Motor neuron (in vitro differentiated cells): ENCODE measurements at places on chromosomes 16 and 17. TPM values are rescaled to one million over a fixed set of nuclear protein-coding genes. Genes with fewer than 3 reads are reported as not detected.

The NPIPA7 gene
- total RNA-seq: 1.2 and 2.4 TPM in 2 replicates

The PPY gene
- 0.54 and 0.88 TPM in 2 replicates for total RNA-seq

The CD300LF gene
- not detected in 2 replicates for total RNA-seq

The KRT32 gene
- not detected in 2 replicates for total RNA-seq

The CES3 gene
- total RNA-seq: 0.34 and 0.70 TPM in 2 replicates

The GDPD1 gene
- 19.9 and 22.8 TPM in 2 replicates for total RNA-seq

DNA sequence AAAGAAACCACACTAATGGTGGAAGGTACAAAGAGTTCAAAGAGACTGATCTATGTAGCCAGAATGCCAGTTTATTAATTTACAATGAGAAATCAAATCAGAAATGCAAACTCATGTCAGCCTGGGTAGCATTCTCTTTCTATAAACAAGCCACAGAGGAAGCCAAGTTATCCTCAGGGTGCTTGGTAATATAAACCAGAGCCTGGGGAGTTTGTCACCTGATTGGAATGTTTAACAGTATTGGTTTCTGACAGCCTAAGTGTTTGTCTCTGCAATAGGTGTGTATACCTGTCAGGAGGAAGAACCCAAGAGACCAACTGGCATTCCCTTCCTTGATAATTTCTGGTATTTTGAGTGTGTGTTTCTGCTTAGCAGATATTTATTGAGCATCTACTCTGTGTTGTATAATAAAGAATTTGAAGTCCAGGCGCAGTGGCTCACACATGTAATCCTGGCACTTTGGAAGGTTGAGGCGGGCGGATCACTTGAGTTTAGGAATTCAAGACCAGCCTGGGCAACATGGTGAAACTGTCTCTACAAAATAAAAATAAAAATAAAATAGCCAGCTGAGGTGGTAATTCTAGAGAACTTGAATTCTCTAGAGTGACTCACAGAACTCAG, 3.1 kb upstream of the C17orf58 start:
- ATAC-seq: no peak

- peak; percentile 75 for ATAC-seq
These were observed 8.8 kb upstream of the TMEM238L start for GRCh38 chr17:10812674-10813073.

DNA sequence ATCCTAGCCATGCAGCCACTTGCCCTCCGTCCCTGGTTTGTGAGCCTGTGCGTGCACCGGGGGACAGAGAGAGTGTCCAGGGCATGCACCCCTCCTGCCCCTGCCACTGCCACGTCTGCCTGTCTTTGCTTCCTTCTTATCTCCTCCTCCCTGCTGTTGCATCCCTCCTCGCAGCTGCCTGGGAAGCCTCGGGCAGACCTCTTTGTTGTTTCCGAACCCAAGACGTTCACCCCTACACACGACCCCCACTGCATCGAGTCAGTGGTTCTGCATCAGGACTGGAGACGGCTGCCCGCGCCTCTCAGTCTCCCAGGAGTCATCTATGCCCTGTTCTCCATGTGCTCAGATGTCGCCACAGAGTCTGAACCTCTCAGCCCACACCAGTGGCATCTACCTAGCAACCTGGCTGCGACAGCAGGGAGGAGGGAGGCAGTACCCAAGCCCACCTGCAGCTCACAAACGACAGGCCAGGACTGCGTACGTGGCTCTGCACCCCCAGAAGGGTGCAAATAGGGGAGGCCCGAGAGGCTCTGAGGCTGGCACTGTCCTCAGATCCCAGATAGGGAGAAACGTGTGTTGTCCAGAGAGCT, 5.2 kb downstream of the TIMP2 start:
- no peak for ATAC-seq

- peak; percentile 20 for ATAC-seq
These were observed 1.2 kb downstream of the RTN4RL1 start for GRCh38 chr17:2023692-2024571.

- no peak for ATAC-seq
These were observed 67.2 kb upstream of the LYRM9 start for GRCh38 chr17:27960183-27960849.

DNA sequence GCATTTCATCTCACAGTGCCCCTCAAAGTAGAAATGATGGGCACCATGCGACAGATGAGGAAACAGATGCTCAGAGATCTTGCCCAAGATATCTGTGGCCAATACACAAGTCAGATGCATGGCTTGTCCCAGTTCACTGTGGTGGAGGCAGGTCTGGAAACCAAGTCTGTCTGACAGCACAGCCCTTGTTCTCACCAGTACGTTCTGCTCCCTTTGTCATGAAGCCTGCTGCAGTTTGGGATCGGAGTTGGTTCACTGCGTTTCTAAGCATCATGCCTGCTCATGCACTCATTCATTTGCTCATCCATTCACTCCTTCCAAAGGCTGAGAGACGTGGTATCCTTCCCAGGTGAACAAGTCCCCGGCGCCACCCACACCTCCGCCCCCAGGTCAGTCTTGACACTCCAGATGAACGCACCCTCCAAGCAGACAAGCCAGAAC, 27.2 kb upstream of the MEAK7 start:
- no peak for ATAC-seq

GRCh38 chr17:31130286-31131224, 35.8 kb downstream of the NF1 start:
- no peak for ATAC-seq

DNA sequence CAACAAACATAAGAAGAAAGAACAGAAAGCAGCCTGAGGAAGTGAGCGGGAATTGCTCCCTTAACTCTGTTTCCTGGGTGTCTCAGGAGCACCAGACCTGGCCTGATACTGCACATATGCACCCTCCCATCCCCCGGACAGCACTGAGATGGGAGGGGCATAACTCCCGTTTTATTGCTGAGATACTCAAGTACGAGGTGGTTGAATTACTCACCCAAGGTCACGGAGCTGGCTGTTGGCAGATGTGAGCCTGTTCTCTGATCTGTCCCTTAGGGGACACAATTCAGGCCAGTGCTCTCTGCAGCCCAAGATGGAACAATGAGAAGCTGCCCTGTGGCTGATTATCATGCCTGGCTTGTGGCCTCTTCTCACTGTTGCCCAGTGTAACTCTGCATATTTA, 9.1 kb upstream of the MED9 start:
- peak; percentile 48 for ATAC-seq

- no peak for ATAC-seq
These were observed 21.8 kb upstream of the RASD1 start for GRCh38 chr17:17518014-17518413.

DNA sequence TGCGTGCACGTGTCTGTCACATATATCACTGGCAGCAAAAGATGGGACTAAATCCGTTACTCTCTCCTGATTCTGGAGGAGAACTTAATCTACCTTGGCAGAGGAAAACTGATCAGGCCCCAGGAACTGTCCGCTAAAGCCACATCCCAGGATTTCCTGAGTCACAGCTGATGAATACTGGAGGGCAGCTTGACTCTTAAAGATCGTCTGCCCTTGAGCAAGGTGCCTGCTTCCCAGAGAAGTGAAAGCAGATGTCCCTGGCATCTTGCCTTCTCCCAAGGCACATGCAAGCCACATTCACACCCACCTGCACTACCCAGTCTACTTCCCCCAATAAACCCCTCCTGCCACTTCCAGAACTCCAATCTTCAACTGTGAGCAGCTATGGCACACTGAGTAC, 99.8 kb downstream of the CPPED1 start:
- ATAC-seq: no peak

DNA sequence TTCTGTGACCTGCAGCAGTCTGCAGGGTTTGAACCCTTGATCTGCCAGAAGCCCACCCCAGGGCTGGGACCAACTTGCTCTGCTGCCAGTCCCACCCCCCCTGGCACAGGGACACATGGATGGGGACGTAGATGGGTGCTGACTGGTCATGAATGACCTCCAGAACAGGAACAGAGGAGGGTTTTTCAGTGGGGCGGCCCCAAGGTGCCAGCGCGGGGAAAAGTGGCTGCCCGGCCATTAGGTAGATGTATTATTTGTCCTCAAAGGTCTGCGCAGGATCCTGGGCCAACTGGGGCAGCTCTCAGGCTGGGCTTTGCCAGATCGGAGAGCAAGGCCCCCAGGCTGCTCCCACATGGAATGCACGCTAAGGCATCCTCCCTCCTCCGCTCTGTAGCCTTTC, 265.2 kb upstream of the TNRC6C start:
- no peak for ATAC-seq

DNA sequence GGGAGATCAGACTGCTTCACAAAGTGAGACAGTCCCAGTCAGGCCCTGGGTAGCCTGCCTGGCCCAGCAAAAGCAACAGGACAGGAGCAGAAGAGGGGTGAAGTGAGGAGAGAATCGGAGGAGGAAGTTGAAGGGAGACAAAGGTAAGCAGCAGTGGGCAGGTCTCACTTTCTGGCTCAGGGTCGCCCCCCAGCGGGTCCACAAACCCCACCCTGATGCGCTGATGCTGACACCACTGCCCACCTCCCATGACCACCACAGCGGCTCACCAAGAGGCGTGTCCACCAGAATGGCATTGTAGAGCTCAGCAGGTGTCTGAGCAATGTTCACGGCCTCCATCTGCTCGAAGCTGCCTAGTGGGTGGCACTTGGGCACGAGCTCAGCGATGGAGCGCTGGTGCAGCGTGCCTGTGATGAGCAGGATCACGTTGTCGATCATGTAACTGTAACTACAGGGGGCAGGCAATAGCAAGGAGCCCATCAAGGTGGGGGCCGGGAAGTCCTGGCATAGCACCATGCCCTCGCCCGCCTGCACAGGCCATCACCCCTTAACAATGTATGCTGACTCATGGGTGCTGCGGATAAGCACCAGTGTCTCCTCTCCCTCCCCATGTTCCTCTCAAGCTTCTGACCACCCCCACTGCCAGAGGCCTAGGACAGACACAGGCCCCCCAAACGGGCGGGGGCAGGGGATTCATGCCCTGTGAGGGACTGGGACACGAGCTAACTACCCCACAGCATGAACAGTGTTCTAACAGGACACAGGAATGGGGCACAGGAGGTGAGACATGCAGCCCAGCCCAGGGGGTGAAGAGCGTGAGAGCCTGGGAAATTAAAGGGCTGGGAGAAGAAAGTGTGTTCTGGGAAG, 13.6 kb downstream of the HSD11B2 start:
- no peak for ATAC-seq

GRCh38 chr16:85983606-85984230, 84.8 kb downstream of the IRF8 start:
- no peak for ATAC-seq

DNA sequence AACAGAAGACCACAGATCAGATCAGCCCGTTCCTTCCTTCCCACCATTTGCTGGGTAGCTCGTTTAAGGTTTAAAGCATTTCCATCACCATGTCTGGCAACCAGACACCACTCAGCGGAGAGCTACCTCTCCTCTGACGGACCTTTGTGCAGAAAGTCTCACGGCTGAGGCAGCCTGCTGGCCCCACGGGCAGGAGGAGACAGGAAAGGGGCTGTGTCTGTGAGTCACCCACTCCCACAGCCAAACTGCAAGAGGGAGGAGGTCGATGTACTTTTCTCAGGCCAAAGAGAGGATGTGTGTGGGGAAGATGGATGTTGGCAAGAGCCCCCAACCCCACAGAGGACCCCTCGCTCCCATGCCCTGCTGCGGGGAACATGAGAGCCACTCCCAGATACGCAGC, 92.1 kb downstream of the ZNF423 start:
- ATAC-seq: peak; percentile 35

- peak; percentile 50 for ATAC-seq
These were observed 435 bp downstream of the RPRML start for GRCh38 chr17:46978489-46979146.

DNA sequence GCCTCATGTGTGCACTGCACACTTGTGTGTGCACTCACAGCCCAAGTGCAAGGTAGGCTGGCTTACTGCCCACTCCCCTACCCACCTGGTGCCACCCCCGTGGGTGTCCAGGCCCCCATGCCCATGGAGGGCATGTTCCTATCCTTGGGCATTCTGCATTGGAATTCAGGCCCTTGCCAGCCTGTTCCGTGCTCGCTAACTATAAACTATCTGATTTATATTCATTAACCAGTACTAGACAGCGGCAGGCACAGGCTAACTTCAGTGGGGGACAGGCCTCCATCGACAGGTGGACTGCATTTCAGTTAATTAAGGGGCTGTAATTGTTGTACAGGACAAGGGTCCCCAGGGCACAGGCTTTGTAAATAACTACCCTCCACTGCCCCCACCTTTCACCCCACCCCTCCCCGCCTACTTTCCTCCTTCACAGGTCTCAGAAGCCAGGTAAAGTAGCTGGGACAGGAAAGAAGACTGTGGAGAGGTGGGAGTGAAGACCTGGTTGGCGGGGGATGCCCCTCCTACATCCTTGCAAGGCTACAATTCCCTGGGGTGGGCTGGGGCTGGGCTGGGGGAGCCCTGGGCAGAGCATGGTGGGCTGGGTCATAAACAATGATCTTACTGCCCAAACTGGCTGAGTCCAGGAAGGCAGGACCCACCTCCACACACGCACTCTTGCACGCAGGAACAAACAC, 119.0 kb upstream of the LHX1 start:
- no peak for ATAC-seq

GRCh38 chr17:2396192-2396567, 4.7 kb downstream of the MNT start:
- no peak for ATAC-seq

- no peak for ATAC-seq
These were observed 99.9 kb downstream of the ASIC2 start for GRCh38 chr17:33192951-33193911.

- no peak for ATAC-seq
These were observed 206.4 kb downstream of the KIF2B start for GRCh38 chr17:54028986-54029580.

DNA sequence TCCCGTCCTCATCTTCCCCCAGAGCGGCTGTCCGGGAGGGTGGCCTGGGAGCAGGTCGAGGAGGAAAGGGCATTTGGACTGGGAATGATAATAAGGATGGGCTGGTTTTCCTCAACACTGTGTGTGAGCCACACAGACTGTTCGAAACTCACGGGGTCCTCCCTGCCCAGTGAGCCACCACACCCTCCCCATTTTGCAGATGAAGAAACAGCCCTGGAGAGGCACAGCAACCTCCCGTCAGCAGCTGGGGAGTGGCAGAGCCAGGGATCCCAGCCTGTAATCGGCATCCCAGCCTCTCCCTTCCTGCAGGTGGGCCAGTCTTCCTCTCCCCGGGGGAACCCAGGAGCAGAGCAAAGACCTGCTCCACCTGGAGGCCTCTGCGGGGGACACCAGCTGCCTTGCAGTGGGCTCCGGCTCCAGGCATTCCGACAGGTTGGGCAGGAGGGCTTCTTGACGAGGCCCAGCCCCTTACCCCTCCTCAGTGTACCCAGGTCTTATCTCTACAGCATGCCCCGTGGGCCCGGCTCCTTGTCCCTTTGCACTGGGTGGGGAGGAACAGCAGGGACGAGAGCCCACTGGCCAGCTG, 23.8 kb downstream of the ENGASE start:
- ATAC-seq: peak; percentile 47
